RPMI7951 (cell line): ENCODE measurements at places on chromosomes 13 and 19. TPM values are rescaled to one million over a fixed set of nuclear protein-coding genes. Genes with fewer than 3 reads are reported as not detected.
A peak's percentile ranks its signal among the peaks of the same experiment; 100 is the strongest.

GRCh38 chr13:34294483-34295129 lies 476.7 kb downstream of the RFC3 start:
- peak; percentile 32 for DNase-seq

DNA sequence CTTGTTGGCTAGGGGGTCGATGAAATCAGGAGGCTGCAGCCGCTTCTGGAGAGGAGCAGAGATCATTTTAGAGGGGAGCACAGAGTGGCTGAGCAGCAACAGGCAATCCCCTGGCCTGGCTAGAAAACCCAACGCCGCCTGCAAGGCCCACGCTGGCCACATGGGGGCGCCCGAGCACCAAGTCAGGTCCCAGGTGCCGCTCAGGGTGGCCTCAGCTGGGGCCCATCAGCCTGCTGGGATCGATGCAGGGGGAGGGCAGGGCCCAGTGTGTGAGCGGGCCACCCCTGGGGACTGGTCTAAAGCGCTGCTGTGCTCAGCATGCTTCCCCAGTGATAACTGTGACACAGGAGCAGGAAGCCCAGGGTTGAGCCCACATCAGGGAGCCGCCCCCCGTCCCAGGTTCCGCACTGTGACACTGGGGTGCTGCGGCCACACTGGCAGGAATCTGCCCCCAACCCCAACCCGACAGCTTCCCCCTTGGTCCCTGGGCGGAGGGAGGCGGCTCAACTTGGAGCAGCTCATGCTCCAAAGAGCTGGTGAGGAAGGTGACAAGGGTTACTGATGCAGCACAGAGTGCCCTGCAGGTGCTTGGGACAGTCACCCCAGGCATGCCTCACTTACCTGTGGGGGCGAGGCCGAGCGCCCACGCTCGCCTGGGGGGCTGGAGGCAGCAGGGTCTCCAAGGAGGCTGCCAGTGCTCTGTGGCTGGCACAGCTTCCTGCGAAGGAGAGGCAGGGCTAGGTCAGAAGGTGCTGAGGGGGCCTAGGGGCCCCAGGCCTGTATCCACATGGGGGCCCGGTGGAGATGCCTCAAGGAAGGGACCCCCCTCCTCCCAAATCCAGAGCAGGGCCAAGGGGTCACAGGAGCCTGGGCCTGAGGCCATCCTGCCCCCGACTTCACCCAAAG lies 13.3 kb upstream of the ISYNA1 start:
- DNase-seq: peak; percentile 57

GRCh38 chr19:48443256-48443655 lies 2.5 kb upstream of the GRWD1 start:
- no peak for DNase-seq

- no peak for DNase-seq
Measured at GRCh38 chr19:13058951-13059660, 43.6 kb downstream of the LYL1 start.

GRCh38 chr19:18708452-18709231 lies 25.2 kb downstream of the CRTC1 start:
- DNase-seq: no peak

- DNase-seq: no peak
Measured at GRCh38 chr19:42069619-42070351, at the start of gene GRIK5. Gene GRIK5, minus strand, starts transcription at chr19:42070206. Its CDS starts 4,436 bp downstream, at chr19:42065770.

- DNase-seq: no peak
Measured at GRCh38 chr13:47413112-47413511, 516.3 kb upstream of the HTR2A start.

The EDNRB gene
- 1.7 and 1.8 TPM in 2 replicates for total RNA-seq

The IFNL1 gene
- not detected in 2 replicates for total RNA-seq
